ENCODE measurements at places on chromosomes 5 and 9.

DNA sequence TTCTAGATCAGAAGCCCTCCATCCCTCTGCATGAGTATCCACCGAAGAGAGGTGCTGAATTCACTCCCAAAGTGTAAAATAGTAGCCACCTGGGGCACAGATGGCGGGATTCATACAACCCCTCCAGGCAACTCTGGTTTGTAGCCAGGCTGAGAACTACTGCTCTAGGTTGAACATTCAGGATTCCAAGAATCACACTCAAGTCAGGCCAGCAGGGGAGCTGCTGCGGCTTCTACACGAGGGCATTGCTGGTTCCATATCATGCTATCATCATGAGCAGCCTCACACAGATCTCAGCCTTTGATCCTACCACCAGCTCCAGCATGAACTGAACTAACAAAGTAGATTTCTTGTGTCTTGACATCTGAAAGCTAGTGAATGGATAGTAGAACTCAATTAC lies 367.9 kb downstream of the DIRAS2 start:
- DNase-seq, result no peak

- no peak for DNase-seq
These were observed 68.7 kb upstream of the TAF11L2 start for GRCh38 chr5:17429353-17429752.

GRCh38 chr9:21081999-21082398 lies 4.3 kb upstream of the IFNB1 start:
- DNase-seq, result no peak

DNA sequence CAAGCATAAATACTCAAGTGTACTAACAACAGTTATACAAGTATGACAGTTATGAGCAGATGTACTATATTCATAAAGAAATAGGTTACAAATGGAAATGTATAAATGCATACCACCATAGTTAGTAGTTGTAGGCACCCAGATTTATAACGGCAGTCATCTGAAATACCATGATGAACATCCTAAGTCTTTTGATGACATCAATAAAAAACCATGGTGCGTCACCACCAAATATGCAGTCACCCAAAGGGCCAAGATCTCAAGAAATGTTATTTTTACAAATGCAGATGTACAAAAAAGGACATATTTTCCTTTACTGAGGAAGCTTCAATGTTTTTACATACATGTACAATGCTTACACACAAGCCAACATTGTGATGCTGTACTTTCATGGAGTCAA lies 70.8 kb upstream of the XPA start:
- no peak for DNase-seq

DNA sequence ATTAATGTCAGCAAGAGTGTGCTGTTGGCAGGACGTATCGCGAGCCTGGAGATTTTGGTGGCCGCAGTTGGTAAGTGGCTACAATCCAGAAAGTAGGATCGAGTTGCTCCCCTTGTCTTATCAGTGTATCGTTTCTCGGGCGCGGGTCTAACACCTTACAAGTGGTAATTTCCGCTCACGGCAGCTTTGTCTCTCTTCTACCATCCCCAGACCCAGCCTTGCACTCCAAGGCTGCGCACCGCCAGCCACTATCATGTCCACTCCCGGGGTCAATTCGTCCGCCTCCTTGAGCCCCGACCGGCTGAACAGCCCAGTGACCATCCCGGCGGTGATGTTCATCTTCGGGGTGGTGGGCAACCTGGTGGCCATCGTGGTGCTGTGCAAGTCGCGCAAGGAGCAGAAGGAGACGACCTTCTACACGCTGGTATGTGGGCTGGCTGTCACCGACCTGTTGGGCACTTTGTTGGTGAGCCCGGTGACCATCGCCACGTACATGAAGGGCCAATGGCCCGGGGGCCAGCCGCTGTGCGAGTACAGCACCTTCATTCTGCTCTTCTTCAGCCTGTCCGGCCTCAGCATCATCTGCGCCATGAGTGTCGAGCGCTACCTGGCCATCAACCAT lies 1.1 kb downstream of the PTGER4 start:
- DNase-seq, result peak; percentile 38

DNA sequence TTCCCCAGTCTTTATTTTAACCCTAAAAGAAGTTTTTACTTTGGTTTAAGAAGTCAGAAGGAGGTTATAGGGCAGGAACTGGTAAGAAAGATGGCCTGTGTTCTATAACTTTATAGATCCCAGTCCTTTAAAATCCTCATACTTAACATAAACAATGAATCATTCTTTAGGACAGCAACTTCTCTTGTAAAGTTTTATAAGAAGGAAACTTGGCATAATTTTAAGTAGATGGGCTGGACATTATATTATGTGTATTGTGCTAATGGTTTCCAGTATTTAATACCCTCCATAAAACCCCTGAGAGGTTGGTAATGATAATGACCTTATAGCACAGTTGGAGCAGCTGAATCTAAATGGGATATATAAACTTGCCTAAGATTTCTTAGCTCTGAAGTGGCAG lies 247.2 kb downstream of the FAM170A start:
- no peak for DNase-seq

DNA sequence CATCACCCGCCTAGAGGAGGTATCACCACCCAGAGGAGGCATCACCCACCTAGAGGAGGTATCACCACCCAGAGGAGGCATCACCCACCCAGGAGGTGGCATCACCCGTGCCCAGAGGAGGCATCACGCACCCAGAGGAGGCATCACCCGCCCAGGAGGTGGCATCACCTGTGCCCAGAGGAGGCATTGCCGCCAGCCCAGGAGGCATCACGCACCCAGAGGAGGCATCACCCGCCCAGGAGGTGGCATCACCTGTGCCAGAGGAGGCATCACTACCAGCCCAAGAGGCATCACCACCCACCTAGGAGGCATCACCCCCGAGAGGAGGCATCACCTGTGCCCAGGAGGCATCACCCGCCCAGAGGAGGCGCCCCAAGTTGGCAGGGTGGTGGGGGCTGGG lies 2.6 kb downstream of the NOTCH1 start:
- no peak for DNase-seq

- no peak for DNase-seq
These were observed 141.0 kb upstream of the NUDT12 start for GRCh38 chr5:103703617-103704016.

DNA sequence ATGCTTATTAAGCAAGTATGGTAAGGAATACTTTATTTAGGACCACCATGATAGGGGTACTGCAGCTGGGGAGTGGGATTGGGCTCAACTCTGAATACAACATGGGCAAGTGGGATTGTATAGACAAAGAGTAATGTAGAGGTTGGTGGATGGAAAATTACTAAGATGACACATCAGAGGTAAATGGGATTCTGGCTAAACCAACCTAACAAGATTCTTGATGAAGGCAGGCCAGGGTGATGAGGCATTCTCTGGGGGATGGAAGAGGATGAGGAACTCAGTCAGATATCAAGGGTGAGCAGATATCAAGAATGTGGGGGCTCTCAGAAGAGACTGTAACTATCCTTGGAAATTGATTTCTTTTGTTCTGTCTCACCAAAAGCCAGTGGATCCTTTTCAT lies 107.2 kb downstream of the NMUR2 start:
- no peak for DNase-seq

GRCh38 chr9:135994501-135995192 lies 33.5 kb upstream of the UBAC1 start:
- no peak for DNase-seq
